Fibroblast of the aortic adventitia (primary cell): ENCODE measurements at places on chromosomes 1 and 21.

DNA sequence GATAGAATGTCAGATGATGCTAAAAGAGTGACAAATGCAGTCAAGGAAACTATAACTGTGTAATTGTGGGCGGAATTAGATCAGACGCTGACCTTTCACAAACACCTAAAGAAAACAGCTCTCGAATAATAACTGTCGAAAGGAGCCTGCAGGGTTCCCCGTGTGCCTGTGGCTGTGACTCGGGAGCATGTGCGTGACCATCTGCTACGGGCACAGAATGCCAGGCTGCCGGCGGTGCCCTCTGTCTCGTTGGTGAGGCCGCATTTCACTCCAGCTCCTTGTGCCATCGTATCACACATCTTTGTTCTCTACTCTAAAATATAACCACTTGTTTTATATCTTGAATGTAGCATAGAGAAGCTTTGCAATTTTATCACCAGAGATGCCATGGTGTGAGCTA, 267.8 kb upstream of the FMN2 start:
- DNase-seq = no peak

DNA sequence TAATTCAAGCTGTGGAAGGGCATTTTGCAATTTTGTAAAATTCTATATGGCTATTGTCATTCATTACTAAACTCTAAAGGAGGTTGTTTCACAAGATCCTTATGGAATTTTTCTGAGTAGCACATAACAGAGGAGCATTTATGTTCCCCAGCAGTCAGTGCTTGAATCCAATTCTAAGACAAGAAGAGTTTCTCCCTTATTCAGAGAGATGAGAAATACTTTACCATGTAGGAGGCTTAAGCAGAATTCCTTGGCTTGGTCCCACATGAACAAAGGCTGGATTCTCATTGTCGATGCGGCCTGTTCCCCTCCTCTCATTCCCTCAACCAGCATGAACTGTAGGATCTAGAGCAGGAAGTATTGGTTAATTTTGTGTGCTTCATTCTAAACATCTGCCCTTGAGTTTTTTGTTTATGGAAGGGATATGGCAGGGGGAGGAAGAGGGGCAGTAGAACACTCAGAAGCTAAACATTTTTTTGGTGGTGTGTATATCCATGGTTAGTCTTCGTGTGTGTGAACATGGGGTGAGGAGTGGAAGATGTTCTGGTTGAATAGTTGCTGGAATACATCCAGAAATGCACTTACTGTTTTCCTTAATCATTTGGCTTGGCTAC, 74.3 kb downstream of the LAMC1 start:
- peak; percentile 70 for DNase-seq

- DNase-seq = peak; percentile 96
These were observed 20.7 kb upstream of the MFSD2A start for GRCh38 chr1:39933956-39934941.

DNA sequence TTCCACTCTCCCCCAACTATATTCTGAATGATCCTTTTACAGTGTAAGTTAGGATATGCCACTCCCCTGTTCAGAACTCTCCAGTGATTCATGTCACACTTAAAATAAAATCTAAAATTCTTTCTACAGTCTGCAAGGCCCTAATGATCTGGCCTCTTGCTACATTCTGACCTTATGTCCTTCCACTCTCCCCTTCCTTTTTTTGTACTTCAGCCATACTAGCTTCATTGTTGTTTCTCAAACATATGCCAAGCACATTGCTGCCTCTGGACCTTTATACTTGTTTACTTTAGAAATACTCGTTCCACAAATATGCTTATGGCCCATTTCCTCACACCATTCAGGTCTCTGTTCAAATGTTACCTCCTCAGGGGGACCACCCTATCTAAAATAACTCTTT, 14.8 kb upstream of the PSMA5 start:
- DNase-seq = peak; percentile 17

- peak; percentile 56 for DNase-seq
These were observed 7.1 kb upstream of the MROH9 start for GRCh38 chr1:170927955-170928840.

GRCh38 chr1:218529646-218530300, 184.6 kb downstream of the TGFB2 start:
- no peak for DNase-seq

GRCh38 chr21:17513214-17514123, 626 bp downstream of the CXADR start:
- peak; percentile 33 for DNase-seq

- DNase-seq = peak; percentile 81
These were observed 47.0 kb downstream of the F5 start for GRCh38 chr1:169538998-169539871.
